Type B pancreatic cell (in vitro differentiated cells): ENCODE measurements at places on chromosomes 3 and 15. TPM values are rescaled to one million over a fixed set of nuclear protein-coding genes. Genes with fewer than 3 reads are reported as not detected.

DNA sequence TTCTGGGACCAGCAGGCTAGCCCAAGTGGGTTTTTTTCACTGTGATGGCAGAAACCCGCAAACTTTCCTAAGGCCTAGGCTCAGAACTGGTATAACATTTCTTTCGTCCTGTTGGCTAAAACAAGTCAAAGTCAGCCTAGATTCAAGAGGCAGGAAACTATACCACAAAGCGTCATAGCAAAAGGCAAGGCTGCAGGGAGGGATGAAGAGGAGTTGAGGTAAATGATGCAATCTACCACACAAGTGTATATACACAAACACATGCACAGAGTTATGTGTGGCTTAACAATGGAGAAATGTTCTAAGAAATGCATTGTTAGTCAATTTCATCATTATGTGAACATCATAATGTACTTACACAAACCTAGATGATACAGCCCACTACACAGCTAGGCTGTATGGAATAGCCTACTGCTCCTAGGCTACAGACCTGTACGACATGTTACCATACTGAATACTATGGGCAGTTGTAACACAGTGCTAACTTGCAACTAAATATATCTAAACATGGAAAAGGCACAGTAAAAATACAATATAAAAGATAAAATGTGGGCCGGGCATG is 225.6 kb downstream of the TBL1XR1 start:
- H3K4me1 ChIP-seq = peaks cover 13% of the 10 kb centered on the region
- H3K4me3 ChIP-seq = no peak overlapping the region
- H3K36me3 ChIP-seq = no peaks in the 10 kb centered on the region
- no peaks in the 10 kb centered on the region for H3K27me3 ChIP-seq
- DNase-seq = no peak
- H3K27ac ChIP-seq = no peak overlapping the region

Gene CLDN16
- 0.10 TPM in 1 of 2 replicates, not detected in the other for total RNA-seq

- H3K27me3 ChIP-seq = no peaks in the 10 kb centered on the region
- no peak overlapping the region for H3K4me3 ChIP-seq
Measured at GRCh38 chr15:39172380-39173281, 408.2 kb upstream of the THBS1 start.

DNA sequence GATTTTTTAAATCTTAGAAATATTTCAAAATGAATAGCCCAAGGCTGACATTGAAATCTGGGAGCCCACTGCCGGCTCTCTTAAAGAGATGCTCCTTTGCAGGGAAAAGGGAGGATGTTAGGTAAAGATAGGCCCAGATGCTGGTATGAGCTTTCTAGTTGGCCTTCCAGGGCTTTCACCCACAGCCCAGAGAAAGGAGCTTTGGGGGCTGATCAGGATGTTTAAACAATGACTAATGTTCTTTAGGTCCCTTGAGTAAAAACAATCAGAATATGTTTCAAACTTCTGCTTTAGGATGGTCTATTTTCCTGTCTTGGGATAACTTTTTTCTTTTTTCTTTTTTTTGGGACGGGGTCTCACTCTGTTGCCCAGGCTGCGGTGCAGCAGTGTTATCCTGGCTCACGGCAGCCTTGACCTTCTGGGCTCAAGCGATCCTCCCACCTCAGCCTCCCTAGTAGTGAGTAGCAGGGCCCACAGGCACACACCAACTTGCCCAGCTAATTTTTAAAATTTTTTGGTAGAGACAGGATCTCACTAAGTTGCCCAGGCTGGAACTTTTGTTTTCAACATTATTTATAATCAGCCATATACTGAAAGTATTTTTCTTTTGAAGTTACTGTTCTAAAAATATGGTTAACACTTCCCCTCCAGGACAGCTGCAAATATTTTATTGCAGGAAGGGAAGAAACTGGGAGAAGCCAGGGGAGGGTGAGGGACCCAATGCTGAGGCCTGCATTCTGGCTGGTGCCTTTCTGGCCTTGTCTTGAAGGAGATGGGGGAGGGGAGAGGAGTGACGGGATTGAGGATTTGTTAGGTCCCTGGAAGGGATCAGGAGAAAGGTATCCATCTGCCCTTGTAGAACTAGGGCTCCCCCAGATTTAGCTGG is 70.1 kb downstream of the TRAK1 start:
- H3K36me3 ChIP-seq = peaks cover 5% of the 10 kb centered on the region
- peak overlapping the region; percentile 58 for H3K4me3 ChIP-seq
- no peaks in the 10 kb centered on the region for H3K27me3 ChIP-seq
- H3K4me1 ChIP-seq = peaks cover 41% of the 10 kb centered on the region
- DNase-seq = no peak

- no peak for DNase-seq
- peak overlapping the region; percentile 57 for H3K4me3 ChIP-seq
- H3K4me1 ChIP-seq = peaks cover 47% of the 10 kb centered on the region
- H3K27ac ChIP-seq = peak overlapping the region; percentile 74
Measured at GRCh38 chr3:128343287-128344051, 123.2 kb downstream of the DNAJB8 start.

- peaks cover 64% of the 10 kb centered on the region for H3K4me1 ChIP-seq
- DNase-seq = no peak
- H3K27ac ChIP-seq = no peak overlapping the region
- peaks cover 40% of the 10 kb centered on the region for H3K36me3 ChIP-seq
- H3K4me3 ChIP-seq = peak overlapping the region; percentile 53
- H3K27me3 ChIP-seq = no peaks in the 10 kb centered on the region
Measured at GRCh38 chr3:128730471-128730870, 4.5 kb downstream of the RAB7A start.

DNA sequence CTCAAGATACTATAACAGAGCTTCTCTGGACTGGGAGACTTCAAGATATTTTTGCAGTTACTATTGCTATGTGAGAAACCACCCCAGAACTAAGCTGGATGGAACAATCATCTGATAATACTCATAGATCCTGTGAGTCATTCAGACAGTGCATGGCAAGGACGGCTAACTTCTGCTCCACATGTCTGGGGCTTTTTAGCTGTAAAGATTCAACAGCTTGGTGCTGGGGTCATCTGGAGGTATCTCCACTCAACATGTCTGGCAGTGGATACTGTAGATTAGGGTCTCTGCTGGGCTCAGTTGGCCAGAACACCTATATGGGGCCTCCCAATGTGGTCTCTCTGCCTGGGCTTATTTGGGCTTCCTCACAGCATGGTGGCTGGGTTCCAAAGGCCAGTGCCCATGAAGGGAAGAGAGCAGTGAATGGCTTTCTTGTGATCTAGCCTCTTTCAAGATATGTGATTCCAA is 117.3 kb upstream of the SLC7A14 start:
- H3K36me3 ChIP-seq = no peaks in the 10 kb centered on the region
- peaks cover 7% of the 10 kb centered on the region for H3K4me1 ChIP-seq
- H3K27ac ChIP-seq = no peak overlapping the region
- no peak for DNase-seq

DNA sequence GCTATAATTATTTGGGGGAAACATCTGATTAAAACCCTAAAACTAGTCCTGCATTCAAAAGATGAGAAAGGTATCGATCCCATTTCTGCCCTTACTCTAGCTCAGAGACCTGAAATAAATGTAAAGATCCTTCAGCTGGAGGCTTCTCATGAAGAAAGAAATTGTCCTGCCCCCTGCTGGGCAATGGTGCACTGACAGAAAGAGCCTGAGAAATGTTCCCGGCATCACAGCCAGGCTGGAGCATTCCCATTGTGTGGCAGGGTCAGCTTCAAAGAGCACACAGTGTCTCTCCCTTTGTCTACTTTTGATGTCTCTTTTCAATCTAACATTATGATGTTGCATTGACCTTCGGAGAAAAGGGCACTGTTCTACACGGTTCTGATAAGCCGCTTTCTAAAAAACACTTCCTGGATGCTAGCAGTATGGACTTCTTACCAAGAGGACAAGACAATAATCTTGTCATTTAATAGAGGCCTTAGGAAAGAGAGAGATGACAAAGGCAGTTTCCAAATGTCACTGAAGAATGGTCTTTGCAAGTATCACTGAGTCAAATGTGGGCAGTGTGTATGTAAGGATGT is 287.5 kb downstream of the MAGI1 start:
- no peak overlapping the region for H3K4me3 ChIP-seq
- no peaks in the 10 kb centered on the region for H3K27me3 ChIP-seq
- no peaks in the 10 kb centered on the region for H3K36me3 ChIP-seq
- peaks cover 16% of the 10 kb centered on the region for H3K4me1 ChIP-seq
- H3K27ac ChIP-seq = no peak overlapping the region

- peaks cover 8% of the 10 kb centered on the region for H3K27me3 ChIP-seq
- no peak overlapping the region for H3K27ac ChIP-seq
- DNase-seq = no peak
- peaks cover 11% of the 10 kb centered on the region for H3K4me1 ChIP-seq
Measured at GRCh38 chr3:29274667-29275066, 6.2 kb upstream of the RBMS3 start.

Gene C2CD4A
- total RNA-seq = 1.7 and 2.0 TPM in 2 replicates

DNA sequence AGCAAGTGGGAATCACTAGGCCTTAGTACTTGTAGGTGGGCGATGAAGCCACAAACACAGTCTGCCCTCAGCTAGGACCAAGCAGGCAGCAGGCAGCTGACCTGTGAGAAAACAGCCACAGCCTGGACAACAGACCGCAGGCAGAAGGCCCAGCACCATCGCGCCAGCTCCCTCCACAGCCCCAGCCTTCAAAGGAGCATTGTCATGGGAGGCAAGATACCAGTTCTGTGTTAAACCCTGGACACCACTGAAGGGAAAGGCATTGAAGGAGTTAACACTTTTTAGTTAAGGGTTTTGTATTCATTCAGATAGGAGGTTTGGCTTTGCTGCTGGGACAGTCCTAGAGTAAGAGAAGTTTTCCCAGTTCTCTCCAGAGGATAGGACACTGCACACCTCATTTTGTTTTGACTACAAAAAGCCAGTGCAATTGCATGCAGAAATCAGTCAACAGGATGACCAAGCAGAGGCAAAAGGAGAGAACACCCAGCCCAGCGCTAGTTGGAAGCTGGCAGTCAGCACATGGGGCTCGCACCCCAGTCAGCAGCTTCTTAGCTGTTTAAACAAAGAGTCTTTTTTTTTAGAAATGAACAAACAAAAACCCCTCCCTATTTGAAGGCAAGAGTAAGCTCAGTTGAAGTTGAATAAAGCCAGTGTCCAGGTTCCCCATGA is 286.1 kb upstream of the TPM1 start:
- peaks cover 22% of the 10 kb centered on the region for H3K4me1 ChIP-seq
- DNase-seq = no peak
- peaks cover 35% of the 10 kb centered on the region for H3K36me3 ChIP-seq
- H3K4me3 ChIP-seq = no peak overlapping the region
- no peaks in the 10 kb centered on the region for H3K27me3 ChIP-seq

GRCh38 chr3:44654039-44654438 is 5.5 kb downstream of the ZNF35 start:
- H3K4me3 ChIP-seq = peak overlapping the region; percentile 10
- H3K27ac ChIP-seq = no peak overlapping the region
- no peaks in the 10 kb centered on the region for H3K27me3 ChIP-seq
- DNase-seq = no peak

GRCh38 chr3:127365163-127365798 is 77.4 kb upstream of the PRR20G start:
- H3K36me3 ChIP-seq = no peaks in the 10 kb centered on the region
- H3K4me3 ChIP-seq = no peak overlapping the region
- H3K27me3 ChIP-seq = peaks cover 45% of the 10 kb centered on the region
- H3K27ac ChIP-seq = no peak overlapping the region

Gene GOLGA6A
- not detected in 2 replicates for total RNA-seq

Gene CYP19A1
- total RNA-seq = 0.95 and 1.3 TPM in 2 replicates
